G401 (cell line): ENCODE measurements at places on chromosomes 1 and 21.

DNA sequence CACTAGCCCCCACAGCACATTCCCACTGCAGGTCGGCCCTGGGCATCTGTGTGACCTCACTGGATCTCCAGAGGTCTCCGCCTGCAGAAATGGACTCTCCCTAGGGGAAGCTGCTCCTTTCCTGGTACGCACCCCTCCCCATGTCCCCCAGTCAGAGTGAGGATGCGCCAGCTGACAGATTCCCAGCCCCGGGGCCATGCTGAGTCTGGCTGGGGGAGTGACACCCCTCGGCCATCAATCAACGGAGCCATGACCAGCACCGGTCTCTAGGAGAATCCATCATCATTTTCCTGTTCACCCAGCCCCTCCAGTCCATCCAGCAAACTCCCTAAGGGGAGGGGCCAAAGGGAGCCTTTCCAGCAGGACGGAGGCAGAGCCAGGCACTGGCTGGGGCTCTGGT lies 68.7 kb upstream of the PAX7 start:
- no peak for DNase-seq

DNA sequence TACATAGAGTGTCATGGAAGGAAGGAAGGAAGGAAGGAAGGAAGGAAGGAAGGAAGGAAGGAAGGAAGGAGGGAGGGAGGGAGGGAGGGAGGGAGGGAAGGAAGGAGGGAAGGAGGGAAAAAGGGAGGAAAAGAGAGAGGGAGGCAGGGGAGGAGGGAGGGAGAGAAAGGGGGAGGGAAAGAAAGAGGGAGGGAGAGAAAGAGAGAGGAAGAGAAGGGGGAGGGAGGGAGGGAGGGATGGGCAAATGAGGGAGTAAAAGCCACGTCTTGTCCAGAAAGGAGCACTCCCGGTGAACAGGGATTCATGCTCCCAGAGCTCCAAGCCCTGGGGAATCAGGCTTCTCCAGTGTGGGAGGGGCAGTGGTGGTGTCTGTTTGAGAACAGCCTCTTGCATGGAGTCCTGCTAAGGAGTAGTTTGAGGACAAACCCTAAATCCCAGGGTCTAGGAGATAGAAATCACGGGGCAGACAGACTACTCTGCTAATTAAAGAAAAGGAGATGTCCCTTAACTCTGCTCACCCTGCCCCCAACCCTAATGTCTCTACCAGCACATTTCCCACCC lies 71.6 kb downstream of the TAS1R2 start:
- DNase-seq = no peak

- no peak for DNase-seq
These were observed 651.9 kb downstream of the MRPL39 start for GRCh38 chr21:24955275-24955961.

GRCh38 chr1:208335371-208336136 lies 91.4 kb upstream of the PLXNA2 start:
- no peak for DNase-seq

DNA sequence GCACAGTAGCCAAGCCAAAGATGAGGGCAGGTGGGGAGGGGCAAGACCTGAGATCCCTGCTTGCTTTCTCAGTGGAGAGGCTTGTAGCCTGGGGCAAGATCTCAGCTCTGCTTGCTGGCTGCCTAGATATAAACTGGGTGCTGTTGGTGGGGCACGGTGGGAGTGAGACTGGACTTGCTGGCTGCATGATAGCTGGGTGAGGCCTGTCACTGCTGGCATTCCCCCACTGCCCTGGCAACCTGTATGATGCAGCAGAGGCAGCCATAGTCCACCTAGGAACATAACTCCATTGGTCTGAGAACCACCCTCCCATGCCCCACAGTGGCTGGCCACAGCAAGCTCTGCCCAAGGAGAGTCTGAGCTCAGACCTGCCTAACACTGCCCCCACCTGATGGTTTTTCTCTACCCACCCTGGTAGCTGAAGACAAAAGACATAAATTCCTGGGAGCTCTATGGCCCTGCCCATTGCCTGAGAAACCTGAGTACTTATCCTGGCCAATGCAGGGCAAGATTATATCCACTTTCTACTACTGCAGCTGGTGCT lies 261.9 kb upstream of the DEPDC1 start:
- DNase-seq = no peak

DNA sequence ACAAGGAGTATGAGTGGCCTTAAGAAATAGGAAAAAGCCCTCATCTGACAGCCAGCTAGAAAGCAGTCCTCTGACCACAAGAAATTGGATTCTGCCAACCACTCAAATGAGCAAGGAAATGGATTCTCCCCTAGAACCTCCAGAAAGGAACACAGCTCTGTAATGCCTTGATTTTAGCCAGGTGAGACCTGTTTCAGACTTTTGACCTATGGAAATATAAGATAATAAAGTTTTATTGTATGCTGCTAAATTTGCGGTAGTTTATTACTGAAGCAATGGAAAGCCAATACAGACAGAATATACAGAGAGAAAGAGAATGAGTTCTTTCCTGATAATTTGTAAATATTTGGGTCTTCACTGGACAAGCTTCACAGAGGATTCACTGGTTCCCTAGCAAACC lies 28.8 kb upstream of the SELE start:
- DNase-seq = no peak

DNA sequence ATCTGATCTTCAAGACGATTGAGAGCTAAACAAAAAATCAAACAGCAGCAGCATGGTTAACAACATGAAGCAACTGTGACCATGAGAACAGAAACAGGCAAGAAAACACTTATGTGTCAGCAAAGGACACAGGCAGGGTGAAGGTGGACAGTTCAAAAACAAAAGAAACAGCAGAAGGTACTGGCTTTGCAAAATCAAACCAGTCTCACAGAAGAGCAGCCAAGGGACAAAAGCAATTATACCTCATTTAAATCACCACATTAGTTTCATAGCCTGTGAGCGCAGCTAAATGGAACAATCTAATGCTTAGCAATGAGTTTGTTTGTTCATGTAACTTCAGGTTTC lies 59.1 kb downstream of the CAPN2 start:
- DNase-seq = no peak

DNA sequence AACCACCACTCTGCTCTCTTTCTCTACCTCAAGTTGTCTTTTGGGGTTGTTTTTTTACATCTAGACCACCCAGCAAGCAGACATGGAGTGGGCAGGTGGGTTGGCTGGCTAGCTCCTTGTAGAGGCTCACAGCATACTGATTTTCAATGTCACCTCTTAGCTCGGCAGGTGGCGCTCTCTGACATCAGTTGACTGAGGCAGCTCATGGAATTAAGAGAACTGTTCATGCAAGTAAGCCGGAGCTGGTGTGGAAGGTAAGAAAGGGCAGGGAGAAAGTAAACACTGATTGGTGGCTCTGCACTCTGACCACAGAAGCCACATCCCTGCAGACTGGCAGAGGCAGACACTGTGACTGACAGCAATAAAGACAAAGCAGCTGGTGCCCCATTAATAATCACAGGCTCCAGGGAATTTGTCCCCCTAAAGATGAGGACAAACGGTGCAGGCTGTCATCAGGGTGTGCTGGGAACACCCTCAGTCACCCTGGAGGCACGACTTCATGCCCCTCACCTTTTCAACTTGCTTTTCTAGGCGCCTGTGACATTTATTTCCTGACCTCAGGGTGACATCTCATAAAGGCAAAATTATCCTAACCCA lies 226.8 kb downstream of the LMX1A start:
- peak; percentile 73 for DNase-seq

GRCh38 chr1:1963570-1963969 lies 40.0 kb downstream of the CFAP74 start:
- DNase-seq = no peak

GRCh38 chr1:8736927-8737326 lies 80.5 kb downstream of the RERE start:
- no peak for DNase-seq

- DNase-seq = no peak
These were observed 14.0 kb upstream of the PAQR7 start for GRCh38 chr1:25889470-25889869.

GRCh38 chr1:162145280-162145965 lies 75.9 kb downstream of the NOS1AP start:
- DNase-seq = peak; percentile 68

- no peak for DNase-seq
These were observed 443.6 kb downstream of the PLPP3 start for GRCh38 chr1:56135864-56136147.

DNA sequence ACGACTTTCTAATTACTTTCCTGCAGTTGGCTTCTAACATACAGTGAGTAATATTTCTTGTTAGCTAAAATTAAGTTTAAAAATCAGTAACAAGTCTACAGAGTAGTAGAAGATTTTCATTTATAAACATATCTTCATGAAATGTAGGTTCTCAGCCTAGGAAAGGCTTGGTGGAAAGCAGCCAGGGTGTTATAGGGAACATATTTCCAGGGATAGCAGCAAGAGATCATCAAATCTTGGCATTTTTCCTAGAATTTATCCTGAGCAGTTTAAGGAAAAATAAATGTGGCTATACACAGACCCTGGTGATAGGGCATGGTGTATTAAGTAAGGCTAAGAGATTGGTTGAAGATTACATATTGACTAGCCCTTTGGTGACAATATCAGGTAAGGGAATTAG lies 203.5 kb upstream of the NEGR1 start:
- peak; percentile 23 for DNase-seq

DNA sequence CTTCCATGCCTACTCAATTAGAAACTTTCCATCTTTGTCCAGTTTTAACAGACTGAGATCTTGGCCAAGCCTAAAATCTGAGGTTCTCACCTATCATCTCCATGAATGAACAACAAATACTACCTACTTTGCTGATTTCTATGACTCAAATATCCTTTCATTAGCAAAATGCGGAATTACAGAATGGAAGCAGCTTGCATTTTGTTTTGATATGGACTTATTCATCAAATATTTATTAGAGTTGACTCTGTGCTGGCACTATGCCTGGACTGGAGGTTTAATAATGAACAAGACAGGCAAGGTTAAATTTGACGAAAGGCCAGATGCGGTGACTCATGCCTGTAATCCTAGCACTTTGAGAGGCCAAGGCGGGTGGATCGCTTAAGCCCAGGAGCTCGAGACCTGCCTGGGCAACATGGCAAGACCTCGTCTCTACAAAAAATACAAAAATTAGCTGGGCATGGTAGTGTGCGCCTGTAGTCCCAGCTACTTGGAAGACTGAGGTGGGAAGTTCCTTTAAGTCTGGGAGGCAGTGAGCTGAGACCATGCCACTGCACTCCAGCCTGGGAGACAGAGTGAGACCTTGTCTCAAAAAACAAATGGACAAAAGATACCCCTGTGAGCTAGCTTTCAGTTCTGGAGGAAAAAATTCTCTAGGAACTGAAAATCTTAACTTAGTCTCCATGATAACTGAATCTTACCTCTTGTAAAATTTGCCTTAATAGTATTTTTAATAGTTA lies 29.4 kb upstream of the SOD1 start:
- DNase-seq = peak; percentile 24

DNA sequence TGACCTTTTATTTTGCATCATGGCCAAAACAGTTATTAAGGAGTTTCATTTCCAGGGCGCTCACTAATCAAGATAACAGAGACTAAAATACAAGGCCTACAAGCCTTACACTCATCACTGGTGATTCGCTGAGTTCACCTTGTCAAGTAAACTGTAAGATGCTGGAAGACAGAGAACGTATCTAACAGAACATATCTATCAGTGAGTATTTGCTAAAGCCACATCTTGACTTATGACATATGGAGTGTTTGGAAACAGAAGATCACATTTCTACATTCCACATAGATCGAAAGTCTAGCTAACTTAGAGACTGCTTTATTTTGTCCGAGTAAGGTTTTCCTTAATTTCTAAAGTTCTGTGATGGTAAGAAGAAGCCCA lies 506.5 kb downstream of the SMYD3 start:
- DNase-seq = no peak

- DNase-seq = no peak
These were observed 11.2 kb upstream of the SLC41A1 start for GRCh38 chr1:205824180-205824579.

DNA sequence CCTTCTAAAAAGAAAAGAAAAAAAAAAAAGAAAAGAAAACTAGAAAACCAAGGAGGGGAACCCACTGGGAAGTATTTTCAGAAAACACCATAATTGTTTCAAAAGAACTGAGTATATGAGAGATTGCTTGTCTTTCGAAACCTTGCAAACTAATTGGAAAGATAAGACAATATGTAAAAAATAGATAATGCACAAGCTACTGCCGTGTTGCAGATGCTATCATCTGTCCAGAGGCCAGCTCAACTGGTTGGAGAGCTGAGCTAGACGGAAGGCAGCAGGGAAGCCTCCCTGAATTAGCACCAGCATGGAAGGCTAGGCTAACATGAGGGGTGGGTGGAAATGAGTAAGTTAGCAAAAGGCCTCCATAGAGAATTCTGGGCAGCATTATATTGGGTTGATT lies 16.2 kb upstream of the CACHD1 start:
- DNase-seq = no peak

DNA sequence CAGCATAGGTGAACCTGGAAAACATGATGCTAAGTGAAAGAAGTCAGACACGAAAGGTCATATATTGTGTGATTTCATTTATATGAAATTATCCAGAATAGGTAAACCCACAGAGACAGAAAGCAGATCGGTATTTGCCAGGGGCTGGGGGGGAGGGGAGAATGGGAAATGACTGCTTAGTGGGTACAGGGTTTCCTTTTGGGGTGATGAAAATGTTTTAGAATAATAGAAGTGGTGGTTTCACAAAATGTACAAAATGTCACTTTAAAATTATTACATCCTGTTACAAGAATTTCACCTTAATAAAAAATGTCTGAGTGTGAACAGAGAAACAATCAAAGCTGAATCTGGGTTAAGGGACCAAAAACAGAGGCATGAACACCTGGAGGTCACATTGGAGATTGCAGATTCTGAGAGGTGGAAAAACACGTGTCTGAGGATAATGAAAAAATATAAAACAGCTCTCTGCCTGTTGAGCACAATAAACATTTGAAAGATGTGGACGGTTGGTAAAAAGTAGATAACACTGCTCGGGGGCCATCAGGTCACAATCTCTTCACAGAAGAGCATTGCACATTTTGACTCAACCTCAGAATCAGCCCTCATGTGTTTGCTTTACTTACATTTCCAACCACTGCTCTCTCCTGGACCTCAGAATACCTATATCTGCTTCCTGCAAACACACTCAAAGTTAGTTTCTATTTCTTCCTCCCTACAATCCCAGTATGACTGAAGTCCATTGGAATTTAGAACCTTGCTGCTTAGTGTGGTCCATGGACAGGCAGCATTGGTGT lies 3.2 kb downstream of the SLAMF6 start:
- no peak for DNase-seq

- no peak for DNase-seq
These were observed 31.4 kb downstream of the STPG1 start for GRCh38 chr1:24382165-24382577.

DNA sequence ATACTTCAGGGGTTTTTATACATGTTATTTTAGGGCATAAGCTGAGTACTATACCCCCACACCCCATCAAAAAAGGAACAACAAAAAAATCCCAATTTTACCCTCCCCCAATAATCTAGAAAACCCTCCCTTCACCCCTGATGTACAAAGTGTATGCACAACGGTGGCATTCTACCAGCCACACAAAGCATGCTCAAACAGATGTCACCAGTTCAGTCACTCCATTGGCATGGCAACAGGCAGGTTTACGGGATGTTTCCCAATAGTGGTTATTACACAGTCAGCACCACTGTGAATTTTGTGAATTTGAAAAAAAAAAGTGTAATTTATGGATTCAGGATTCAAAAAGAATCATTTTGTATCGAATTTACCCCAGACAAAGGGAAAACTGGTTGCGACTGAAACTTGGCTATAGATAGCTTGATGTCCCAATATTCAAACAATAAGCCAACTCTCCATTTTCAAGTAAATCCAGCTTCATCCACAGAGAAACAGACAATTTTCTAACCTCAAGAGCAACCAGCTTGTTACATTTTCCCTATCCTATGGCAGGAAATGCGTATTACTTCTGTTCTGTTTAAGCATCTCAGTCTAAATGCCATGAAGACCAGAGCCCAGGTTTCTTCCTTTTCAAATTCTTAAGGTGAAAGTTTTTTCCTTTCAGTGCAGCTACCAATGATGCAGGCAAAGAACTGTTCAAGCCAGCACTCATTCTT lies 34.0 kb upstream of the SLC45A3 start:
- DNase-seq = no peak
